T-helper 9 cell (primary cell): ENCODE measurements at places on chromosomes 3 and 15.

GRCh38 chr3:65729973-65730372 is 308.7 kb downstream of the MAGI1 start:
- DNase-seq = no peak

GRCh38 chr15:42335074-42335473 is 24.2 kb upstream of the CAPN3 start:
- DNase-seq = no peak

DNA sequence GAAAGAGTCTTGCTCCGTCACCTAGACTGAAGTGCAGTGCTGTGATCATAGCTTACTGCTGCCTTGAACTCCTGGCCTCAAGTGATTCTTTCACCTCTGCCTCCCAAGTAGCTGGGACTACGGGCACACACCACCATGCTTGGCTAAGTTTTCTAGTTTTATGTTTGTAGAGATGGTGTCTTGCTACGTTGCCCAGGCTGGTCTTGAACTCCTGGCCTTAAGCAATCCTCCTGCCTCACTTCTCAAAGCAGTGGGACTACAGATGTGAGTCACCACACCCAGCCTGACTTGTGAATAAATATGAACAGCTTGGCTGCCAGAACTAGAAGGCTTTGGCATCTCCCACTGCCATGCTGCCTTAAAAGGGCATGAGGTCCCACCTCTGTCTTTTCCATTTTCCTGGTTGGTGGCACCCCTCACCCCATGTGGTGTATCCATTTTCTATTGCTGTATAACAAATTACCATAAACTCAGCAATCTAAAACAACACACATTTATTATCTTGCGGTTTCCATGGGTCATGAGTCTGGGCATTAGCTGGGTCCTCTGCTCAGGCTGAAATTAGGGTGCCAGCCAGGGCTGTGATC is 44.3 kb downstream of the PTPRG start:
- no peak for DNase-seq

DNA sequence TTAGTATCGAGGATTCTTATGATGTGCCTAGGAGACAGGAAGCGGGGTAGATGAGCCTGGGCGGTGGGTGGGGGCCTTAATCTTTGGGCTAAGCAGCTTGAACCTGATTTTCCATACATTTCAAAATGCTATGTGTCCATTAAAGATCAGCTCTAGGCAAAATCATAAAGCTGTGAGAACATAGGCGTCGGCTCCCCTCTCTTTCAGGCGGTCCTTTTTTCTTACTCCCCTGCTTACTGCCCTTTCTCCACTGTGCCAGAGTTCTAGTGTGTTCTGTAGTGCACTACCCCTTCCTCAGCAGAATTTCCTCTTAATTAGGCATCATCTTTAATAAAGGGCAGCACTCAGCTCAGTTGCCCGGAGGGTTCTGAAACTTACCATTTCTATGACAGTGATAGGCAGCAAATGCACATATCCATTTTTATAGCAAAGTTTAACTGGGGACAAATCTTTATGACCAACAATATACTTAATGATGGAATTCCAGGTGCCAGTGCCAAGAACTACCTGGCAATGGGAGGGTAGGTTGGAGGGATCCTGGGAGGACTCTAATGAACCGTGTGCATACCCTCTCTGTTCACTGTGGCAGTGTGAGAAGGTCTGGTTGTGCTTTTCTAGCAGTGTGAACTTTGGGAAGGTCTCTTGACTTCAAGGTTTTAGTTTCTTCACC is 404.5 kb upstream of the TPM1 start:
- DNase-seq = no peak

- no peak for DNase-seq
These were observed 8.0 kb downstream of the SH3BP5 start for GRCh38 chr3:15324379-15324808.

DNA sequence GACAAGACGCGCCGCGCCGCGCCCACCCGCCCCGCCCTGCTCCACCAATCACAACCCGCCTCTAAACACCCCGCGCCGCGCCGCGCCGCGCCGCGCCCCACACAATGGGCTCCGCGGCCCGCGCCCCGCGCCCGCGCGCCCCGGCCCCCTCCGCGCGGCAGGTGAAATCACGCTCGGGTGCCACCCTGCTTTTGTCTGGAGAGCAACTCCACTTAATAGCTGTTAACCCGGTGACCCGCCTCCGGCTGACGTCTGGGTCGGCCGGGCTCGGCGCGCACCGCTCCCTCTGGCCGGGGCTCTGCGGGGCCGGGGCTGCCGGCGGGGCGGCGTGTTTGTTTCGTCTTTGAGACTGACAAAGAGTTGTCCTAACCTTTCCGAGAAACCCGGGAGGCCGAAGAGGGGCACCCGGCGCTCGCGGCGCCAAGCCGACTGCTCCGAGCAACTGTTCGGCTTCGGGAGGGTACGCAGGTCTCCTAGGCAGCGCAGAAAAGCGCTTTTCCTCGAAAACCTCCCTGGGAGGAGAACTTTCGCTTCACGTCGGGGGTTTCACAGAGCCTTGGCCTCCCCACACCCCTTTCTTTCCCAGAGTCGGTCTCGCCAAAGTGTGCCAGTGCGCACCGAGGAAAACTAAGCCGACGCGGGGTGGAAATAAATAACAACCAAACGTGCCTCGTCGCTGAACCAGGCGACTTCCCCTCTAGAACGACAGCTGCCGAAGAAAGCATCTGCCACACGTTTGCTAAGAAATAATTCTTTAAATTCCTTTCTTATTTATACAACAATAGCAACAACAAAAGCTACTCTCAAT is 518.4 kb downstream of the FOXP1 start:
- peak; percentile 59 for DNase-seq

DNA sequence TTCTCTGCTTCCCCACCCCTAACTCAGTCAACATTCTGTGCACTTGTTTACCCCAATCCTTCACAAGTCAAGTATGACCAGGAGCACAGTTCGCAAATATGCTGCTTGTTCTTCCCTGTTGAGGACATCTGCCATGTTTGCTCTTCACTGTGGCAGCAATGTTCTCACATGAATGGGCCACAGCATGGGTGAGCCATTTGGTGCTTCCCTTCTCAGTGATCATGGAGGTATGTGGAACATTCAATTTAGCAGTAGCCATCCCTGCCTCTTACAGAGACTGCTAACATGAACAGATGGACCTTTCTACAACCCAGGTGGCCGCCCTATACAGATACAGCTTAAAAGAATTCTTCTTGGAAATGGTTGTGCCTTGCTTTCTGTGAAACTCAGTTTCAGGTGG is 660.1 kb upstream of the SGO1 start:
- DNase-seq = no peak

DNA sequence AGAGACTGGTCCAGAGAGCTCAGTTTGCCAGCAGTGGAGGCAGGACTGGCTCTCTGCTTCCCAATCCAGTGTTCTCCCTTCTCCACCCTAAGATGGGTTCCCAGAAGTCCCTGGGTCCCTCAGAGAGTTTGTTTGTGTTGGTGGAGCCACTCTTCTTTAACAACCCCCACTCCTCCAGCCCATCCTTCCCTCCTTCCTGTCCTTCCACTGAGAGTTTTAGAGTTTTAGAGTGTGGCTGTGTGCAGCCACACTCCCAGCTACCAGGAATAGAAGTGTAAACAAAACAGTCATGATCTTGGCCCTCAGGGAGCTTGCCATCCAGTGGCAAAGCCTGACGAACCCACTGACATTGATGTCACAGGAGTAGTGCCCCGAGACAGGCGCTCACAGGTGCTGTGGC is 12.5 kb upstream of the FBLN2 start:
- no peak for DNase-seq

- no peak for DNase-seq
These were observed 144.8 kb downstream of the NSMCE3 start for GRCh38 chr15:29124581-29125381.

GRCh38 chr3:78670746-78671145 is 1097.1 kb downstream of the ROBO1 start:
- no peak for DNase-seq

GRCh38 chr3:28906561-28907310 is 374.1 kb upstream of the RBMS3 start:
- DNase-seq = no peak

- DNase-seq = peak; percentile 56
These were observed 6.8 kb downstream of the CSK start for GRCh38 chr15:74788683-74789151.

GRCh38 chr15:49215768-49216739 is 46.0 kb downstream of the GALK2 start:
- no peak for DNase-seq

- DNase-seq = no peak
These were observed 251.1 kb downstream of the ULK4 start for GRCh38 chr3:41710646-41711388.

DNA sequence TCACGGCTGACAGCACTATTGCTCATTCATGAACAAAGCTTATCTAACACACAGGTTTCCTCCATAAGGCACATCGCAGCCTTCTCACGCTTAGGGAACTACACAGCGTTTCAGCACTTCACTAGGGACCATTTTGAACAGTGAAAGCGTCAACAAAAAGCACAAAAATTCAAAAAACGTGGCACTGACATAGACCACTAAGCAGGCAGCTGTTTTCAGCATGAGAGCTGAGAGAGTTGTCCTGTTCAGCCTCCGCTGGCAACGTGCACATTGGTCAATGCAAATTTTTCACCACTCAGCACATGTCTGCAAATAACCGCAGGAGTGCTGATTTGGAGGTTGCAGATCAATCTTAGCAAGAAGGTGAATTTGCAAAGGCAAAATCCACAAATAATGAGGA is 109.2 kb downstream of the LRRK1 start:
- DNase-seq = no peak

GRCh38 chr3:81476692-81477091 is 284.8 kb downstream of the GBE1 start:
- no peak for DNase-seq

- no peak for DNase-seq
These were observed 12.7 kb downstream of the CDAN1 start for GRCh38 chr15:42724276-42724675.

GRCh38 chr3:143226678-143227291 is 107.2 kb downstream of the CHST2 start:
- no peak for DNase-seq

DNA sequence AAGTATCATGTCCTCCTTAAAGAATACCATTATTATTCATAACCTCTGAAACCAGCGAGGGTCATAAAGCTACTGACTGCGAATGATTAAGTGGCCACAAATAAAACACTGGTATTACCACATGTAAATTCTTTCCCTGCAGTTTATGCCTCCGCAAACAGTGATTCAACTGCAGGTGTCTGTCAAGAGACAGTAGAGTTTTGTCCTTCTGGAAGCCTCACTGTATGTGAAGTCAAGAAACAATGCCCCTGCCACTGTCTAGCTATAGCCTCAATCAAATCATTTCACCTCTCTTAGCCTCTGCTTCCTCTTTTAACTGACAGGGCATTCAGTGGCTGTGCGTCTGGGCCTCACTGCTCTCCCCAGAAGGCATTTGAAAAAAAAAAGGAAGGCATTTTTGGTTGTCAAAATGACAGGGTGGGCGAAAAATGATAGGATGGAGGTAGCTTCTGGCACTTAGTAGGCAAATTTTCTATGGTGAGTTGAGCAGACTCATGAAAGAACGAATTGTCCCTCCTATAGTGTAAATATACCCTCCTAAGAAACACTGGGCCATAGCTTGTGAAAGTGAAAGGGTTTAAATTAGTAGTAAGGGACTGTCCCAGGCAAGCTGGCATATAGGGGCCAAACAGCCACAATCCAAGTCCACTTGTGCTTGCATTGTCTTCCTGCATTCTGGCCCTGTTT is 66.7 kb downstream of the FILIP1L start:
- no peak for DNase-seq

DNA sequence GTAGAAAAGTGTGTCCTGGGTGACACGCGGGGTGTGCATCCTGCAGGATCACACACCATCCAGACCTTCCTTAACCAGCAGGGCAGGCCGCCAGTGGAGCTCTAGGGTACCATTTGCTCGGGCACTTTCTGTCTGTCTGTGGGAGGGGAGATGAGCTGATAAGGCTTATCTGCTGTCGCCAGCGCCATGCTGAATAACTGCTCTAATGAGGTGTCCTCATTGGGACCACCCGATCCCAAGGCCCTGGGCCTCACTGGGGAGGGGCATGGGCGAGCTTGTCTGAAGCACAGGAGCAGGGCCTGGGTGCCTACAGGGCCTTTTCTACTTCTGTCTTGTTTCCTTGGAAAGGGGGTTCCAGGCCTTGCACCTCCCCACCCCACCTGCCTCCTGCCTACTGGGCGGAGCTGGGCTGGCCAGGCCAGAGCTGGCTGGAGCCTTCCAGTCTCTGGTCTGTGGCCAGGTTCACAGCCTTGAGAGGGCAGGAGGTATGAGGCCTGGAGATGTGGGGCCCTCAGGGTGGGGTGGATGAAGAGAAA is 2.5 kb upstream of the GATA2 start:
- no peak for DNase-seq

- DNase-seq = no peak
These were observed 53.8 kb downstream of the WDR76 start for GRCh38 chr15:43880406-43881194.

DNA sequence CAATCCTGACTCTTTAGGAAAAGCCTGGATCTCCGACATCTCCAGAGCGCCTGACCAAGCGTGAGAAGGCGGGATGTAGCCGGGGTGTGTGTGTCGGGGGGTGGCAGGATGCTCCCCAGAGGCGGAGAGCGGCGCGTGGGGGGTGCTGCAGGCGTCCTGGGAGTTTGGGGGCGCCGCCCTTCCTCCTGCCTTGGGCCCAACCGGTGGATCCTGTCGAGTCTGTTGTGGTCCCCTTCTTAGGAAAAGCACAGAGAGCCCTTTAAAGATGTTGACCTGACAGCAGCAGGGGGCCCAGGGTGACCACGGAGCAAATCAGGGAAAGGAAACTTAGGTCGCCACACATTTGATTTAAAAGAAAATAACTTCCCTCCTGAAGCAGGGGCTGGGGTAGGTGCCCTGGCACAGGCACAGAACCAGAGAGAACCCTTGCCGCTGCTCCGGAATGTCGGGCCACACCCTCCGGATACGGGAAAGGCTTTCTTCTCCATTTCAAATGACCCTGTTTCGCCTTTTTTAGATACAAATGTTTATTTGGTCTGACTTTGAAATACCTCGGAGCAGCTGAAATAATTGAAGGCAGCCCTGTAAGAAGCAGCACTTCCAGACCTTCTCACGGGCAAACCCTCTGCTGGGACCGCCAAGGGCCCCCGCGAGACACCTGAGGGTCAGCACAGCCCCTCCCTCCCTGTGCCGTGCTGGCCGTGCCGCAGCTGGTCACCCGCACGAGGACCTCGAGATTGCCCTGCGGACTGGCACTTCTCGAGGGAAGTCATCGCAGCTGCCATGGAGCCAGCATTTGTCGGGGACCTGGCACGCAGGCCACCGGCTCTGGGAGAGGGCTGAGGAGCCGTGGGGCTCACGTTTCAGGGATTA is 102.9 kb upstream of the KLF13 start:
- DNase-seq = no peak

GRCh38 chr15:84111575-84111974 is 124.0 kb upstream of the GOLGA6L4 start:
- DNase-seq = no peak

- no peak for DNase-seq
These were observed 10.3 kb downstream of the ZBTB38 start for GRCh38 chr3:141378556-141378955.

DNA sequence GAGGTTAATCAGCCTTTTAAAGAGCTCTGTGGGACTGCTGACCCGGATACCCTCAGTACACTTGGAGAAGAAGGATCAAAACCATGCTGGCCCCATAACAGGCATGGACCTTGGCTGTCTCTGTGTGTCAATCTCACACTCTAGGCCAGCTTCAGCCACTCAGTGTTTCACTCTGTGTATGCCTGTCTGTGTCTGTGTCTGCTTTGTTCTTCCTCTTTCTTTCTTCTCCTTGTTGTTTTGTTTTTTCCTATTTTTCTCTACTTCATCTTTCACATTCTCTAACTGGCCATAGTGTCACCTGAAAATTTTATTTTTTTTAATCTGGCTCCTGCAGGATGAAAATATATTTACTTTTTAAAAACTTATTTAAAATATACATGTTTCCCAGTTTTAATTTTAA is 51.1 kb downstream of the SERP1 start:
- DNase-seq = no peak
